ENCODE measurements at places on chromosomes 11 and 22. TPM values are rescaled to one million over a fixed set of nuclear protein-coding genes. Genes with fewer than 3 reads are reported as not detected.

TMEM25 gene
- 5.3 TPM for total RNA-seq

CCDC73 gene
- not detected for total RNA-seq

GRCh38 chr11:37364246-37364839 lies 766.3 kb upstream of the RAG2 start:
- DNase-seq: no peak
- H3K4me1 ChIP-seq: no peaks in the 10 kb centered on the region
- H3K36me3 ChIP-seq: no peaks in the 10 kb centered on the region
- H3K4me3 ChIP-seq: no peak overlapping the region

DNA sequence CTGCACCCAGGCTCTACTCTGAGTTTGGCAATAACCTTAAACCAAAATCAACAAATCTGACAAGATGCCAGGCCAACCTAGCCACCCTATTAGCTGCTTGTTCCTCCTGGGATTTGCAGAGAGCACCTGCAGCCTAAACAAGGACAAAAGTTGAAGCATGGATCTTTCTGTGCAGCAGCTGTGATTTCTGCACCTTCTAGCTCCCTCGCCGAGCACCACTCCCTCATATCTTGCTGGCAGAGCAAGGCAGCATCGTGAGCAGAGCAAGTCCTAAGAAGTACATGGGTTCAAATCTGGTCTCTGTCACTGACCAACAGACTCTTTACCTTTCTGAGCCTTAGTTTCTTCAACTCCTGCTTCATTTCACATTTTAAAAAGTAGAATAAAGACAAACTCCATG lies 38.3 kb downstream of the MORC2 start:
- DNase-seq: no peak
- no peak overlapping the region for H3K4me3 ChIP-seq
- no peaks in the 10 kb centered on the region for H3K27me3 ChIP-seq
- peaks cover 68% of the 10 kb centered on the region for H3K36me3 ChIP-seq
- no peaks in the 10 kb centered on the region for H3K4me1 ChIP-seq

LMO2 gene
- total RNA-seq: not detected

APOA1 gene
- not detected for total RNA-seq

WT1 gene
- not detected for total RNA-seq

PGR gene
- not detected for total RNA-seq

NPAS4 gene
- total RNA-seq: not detected

GRCh38 chr11:3083321-3083720 lies 26.1 kb upstream of the CARS1 start:
- no peak overlapping the region for H3K27ac ChIP-seq
- DNase-seq: no peak
- peaks cover 3% of the 10 kb centered on the region for H3K4me1 ChIP-seq
- no peaks in the 10 kb centered on the region for H3K36me3 ChIP-seq

DNA sequence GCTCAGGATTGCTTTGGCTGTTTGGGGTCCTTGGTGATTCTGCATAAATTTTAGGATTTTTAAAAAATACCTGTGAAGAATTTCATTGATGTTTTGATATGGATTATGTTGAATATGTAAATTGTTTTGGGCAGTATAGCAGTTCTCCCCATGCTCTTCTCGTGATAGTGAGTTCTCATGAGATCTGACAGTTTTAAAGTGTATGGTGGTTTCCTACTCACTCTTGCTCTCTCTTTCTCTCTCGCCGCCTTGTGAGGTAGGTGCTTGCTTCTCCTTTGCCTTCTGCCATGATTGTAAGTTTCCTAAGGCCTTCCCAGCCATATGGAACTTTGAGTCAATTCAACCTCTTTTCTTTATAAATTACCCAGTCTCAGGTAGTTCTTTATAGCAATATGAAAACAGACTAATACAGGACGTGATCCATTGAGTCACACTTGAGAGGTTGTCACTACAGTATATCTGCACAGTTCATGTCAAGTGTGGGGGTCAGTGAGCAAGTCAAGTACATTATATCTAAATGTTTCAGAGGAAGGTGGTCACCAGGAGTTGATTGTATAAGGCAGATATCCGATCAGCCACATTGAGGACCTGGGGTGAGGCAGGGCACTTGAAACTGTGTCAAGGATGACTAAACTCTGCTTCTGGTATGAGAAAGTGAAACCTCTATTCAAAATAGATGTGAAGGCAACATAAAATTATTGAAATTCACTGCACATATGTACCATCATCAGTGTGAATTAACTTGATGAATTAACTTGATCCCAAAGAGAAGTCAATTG lies 70.7 kb upstream of the CCDC179 start:
- no peaks in the 10 kb centered on the region for H3K36me3 ChIP-seq
- H3K4me1 ChIP-seq: no peaks in the 10 kb centered on the region
- no peaks in the 10 kb centered on the region for H3K27me3 ChIP-seq
- H3K27ac ChIP-seq: no peak overlapping the region
- DNase-seq: no peak

All from activated CD4-positive, alpha-beta memory T cell treated with anti-CD3 and anti-CD28 coated beads, Interleukin-2, amount 10 ng/mL, durations not matched to agents 7 days and 5 days (primary cell).